ENCODE measurements at places on chromosomes 1 and 21.

- no peak for DNase-seq
Observed at GRCh38 chr1:72397786-72398185, 115.4 kb upstream of the NEGR1 start.

GRCh38 chr1:64856553-64856952 lies 109.8 kb downstream of the JAK1 start:
- DNase-seq: no peak

- no peak for DNase-seq
Observed at GRCh38 chr1:1065265-1065939, 8.7 kb downstream of the RNF223 start.

DNA sequence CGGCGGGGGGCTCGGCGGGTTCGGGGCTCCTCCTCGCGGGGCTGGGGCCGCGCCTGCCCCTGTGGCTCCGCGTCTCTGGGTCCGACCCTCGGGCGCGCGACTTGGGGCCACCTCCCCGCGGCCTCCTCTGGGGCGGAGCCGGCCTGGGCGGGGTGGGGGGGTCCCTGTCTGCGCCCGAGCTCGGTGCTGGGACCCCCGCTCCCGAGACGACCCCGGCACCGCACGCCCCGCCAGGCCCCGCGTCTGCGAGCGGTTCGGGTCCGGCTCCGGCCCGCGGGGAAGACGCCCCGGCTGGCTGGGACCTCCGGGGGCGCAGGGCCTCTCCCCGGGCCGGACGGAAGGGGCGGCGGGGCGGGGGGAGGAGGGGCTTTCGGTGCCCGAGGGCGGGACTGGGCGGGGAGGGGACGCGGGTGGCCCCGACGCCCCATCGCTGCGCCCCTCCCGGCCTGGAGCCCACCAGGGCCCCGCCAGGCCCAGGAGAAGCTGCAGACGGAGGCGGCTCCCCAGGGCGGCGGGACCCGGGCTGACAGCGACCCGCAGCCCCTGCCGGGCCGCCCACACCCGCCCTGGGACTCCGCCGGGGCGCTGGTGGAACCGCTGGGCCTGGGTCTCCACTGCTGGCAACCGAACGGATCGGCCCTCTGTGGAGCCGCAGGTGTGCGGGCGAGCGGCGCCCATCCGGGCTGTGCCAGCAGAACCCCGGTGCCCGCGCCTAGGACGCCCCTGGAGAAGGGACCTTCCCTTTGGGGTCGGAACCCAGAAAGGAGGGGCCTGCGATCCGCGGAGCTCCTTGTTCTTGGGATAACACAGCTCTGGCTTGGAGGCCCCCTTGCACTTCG lies 610 bp downstream of the COL6A2 start:
- no peak for DNase-seq

DNA sequence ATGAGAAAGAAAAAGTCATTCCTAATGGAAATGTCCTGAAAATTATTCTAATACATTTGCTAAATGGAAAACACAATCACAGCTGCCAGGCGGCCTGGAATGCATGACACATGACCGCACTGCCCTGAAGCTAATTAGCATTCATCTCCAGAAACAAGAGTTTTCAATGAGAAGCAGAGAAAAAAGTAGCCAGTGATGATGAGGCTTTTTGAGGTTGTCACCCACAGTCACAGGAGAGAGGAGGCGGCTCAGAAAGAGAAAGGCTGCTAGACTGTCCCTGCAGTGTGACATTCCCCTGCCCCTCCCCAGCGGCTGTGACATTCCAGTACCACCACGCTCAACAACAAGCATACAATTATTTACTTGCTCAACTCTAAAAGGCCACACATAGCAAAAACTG lies 122.9 kb upstream of the KRTAP19-8 start:
- DNase-seq: no peak

DNA sequence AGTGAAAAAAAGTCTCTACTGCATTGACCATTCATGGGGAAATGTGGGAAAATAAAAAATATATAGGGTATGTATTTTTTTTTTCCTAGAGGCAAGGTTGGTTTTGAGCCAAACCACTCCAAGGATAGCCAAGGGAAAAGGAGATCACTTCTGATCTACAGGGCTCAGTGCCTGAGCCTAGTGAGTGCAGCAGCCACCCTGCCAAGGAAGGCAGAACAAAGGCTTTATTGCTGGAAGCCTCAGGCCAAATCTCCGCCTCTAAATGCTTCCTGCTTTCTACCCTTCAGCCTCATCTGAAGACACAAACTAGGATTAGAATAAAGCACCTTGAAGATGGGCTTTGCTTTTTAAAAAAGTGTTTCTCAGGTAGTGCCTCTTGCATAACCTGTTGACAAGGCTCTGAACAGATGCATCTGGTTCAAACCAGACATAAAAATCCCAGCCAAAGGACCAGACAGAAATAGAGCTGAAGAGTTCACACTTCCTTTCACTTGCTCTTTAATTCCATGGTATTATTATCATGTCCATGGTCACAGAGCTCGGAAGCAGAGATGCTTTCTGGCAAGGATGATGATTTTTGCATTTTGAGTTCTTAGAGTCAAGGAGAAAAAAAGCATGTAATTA lies 10.5 kb downstream of the C1orf115 start:
- no peak for DNase-seq

GRCh38 chr1:205535096-205535495 lies 30.6 kb downstream of the CDK18 start:
- no peak for DNase-seq

DNA sequence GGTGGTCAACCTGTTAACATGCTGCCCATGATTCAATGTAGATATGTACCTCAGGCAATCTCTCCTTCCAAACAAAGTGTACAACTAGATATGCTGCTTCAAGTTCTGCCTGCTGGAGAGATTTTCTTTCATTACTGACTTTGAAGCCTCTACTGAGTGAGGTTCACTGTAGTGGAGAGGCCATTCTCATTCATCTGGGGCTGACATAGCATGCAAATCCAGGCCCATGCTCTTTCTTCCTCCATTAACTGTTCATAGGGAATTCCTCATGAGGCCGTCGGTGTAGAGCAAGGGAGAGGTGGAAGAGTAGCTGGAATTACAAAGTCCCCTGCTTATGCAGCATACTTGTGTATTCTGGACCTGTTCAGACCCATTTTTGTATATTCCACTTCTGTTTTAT lies 38.6 kb downstream of the VANGL2 start:
- no peak for DNase-seq

GRCh38 chr1:2190491-2190976 lies 4.0 kb downstream of the FAAP20 start:
- no peak for DNase-seq

GRCh38 chr21:39842741-39843459 lies 24.3 kb upstream of the PCP4 start:
- DNase-seq: no peak

DNA sequence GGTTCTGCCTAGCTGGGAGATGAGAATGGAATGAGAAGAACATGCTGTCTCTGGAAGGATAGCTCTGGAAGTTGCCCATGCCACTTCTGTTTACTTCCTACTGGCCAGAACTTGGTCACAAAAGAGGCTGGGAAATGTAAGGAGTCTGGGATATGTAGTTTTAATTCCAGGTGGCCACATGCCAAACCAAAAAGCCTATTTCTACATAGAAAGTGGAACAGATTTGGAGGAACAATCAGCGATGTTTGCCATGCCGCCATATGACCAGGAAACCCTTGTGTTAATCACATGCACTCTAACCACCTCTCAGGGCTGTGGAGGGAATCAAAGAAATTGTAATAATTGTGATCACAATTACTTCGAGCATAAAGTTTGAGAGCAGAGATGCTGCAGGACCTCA lies 10.0 kb upstream of the OLIG2 start:
- no peak for DNase-seq

DNA sequence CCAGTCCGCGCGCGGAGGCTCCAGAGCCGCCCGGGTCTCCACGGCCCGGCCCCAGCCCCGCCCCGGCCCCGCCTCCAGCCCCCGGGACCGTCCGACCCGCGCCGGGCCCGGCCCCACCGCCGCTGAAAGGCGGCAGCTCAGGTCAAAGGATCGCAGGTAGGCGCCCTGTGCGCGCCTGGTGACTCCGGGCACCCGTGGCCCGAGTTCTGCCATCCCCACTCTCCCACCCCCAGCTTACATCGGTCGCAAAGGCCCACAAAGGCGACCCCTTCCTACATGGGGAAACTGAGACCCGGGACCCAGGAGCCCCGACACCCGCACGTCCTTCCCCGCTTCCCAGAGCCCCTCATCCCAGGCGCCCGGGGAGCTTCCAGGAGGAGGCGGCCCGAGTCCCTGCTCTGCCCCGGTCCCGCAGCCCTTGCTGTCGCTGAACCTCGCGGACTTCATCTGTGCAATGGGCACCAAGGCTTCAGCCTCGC lies at the start of gene TMEM200B:
Gene TMEM200B, minus strand, starts transcription at position 17 of the 479 bp plus-strand sequence. CDS start 2,075 bp downstream, outside the sequence.
- no peak for DNase-seq

DNA sequence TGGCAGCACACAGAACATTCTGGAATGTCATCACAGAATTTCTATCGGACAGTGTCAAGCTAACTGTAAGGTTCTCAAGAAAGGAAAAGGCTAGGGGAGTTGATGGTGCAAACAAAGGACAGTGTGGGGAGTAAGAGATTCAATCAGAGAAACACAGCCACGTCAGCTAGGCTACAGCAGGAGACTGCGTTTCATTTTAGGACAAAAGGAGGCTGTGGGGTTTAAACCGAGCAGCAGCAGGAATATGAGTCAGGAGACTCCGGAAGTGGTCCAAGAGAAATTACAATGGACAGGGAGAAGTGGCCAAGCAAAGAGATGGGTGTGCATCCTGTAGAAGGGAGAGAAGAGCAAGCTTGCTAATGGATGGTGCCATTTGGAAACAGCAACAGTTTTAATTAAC lies 37.4 kb upstream of the C1orf198 start:
- DNase-seq: no peak

DNA sequence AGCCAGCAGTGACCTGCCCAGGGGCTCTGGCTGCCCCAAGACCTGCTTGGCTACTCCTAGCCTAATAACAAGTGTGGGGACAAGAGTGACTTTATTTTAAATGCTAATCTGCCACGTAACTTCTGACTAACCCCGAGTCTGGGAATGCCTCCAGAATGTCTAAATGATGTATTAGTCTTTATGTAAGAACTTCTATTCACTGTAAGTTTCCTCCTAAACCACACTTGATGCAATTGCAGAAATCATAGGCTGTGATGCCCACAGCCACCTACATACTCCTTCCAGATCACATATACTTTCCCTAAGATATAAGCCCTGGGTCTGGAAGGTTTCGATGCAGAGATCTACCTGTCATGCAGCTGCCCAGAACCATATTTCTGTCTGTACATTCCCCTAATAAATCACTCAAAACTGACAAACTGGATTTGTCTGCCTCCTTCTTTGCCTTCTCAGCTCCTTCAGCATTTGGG lies 5.9 kb upstream of the VPS45 start:
- DNase-seq: no peak

- no peak for DNase-seq
Observed at GRCh38 chr1:38059635-38060250, 13.2 kb upstream of the POU3F1 start.

DNA sequence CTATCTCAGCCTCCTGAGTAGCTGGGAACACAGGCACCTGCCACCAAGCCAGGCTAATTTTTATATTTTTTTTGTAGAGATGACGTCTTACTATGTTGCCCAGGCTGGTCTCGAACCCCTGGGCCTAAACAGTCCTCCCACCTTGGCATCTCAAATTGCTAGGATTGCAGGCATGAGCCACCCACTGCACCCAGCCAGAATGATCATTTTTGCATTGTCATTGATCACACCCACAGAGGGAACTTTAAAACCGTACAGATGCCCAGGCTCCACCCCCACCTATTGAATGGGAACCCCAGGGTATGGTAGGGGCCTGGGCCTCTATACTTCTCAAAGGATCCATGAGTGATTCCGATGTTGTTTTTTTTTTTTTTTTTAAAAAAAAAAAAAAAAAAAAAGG lies 36.7 kb downstream of the ETNK2 start:
- no peak for DNase-seq

- DNase-seq: no peak
Observed at GRCh38 chr1:165877940-165878556, 50.6 kb downstream of the UCK2 start.

GRCh38 chr1:94863919-94864318 lies 43.8 kb downstream of the SLC44A3 start:
- no peak for DNase-seq

DNA sequence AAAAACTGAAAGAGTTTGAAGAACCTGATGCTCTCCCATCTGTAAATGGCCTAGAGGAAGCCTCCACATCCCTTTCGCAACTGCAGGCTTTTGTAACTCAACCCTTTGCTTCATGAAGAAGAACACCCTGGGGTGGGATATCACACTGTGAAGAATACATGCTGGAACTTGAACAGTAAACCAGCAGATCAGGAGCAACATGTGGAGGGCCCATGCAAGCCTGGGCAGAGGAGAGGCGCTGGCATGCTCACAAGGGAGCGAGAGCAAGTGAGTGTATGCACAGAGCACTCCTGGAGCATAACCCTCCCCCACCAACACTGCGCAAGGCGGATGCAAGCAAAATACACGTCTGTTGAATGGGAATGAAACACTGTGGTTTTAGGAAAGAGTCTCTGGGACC lies 24.6 kb upstream of the SPAG17 start:
- DNase-seq: no peak

- no peak for DNase-seq
Observed at GRCh38 chr1:1470626-1471388, 758 bp upstream of the ATAD3B start.

- DNase-seq: no peak
Observed at GRCh38 chr1:245133995-245134715, 20.6 kb upstream of the KIF26B start.

GRCh38 chr1:55702064-55702463 lies 486.9 kb upstream of the USP24 start:
- no peak for DNase-seq

- DNase-seq: no peak
Observed at GRCh38 chr1:64826991-64827390, 82.1 kb downstream of the RAVER2 start.

DNA sequence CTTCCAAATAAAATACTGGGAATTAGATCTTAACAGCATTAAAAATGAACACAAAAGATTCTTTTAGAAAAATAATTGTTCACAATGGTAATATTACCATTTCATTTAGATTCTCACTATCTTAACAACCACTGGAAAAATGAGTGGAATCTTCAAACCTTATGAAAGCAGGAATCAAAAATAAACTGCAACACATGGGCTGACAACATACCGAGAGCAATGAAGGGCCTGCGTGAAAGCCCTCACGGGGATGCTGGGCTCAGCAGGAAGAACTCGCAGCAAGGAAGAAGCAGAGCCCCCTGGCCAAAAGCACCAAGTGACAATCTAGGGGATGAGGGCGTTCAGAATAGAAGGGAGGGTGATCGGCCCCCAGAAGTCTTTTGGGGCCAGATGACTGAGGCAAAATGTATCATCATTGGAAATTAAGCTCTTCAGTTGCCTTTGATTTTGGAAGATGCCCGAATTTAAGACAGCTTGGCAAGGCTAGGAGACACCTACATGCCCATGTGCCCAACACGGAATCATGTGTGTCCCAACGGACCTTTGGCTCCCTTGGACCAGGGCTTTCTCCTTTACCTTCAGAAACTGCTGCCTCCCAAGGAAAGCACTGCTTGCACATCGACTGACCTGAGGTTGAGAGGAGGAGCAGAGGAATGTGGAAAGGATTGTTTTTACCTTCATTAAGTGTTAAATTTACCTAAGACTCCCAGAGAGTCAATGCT lies 103.9 kb downstream of the TGFBR3 start:
- no peak for DNase-seq

DNA sequence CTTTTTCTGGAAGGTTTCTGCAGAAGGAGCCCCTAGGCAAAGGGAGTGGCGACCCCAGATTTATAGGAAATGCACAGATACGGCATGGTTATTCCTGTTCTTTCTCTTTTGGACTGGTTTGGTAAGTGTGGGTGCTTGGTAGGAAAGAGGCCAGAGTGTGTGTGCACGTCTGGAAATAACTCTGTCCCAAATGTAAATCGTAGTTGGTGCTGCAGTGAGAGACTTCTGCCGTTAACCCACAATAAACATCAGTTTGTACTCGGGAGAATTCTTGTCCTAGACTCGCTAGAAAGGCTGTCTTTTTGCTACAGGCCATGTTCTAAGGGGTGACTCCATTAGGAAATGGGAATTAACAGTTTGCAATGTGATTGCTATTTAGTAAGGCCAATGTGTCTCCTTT lies 779 bp downstream of the SLC44A3 start:
- DNase-seq: no peak

All from right renal cortex interstitium (tissue), 3 donors.